ENCODE measurements at places on chromosomes 7 and 10. TPM values are rescaled to one million over a fixed set of nuclear protein-coding genes. Genes with fewer than 3 reads are reported as not detected.

CLDN4 gene
- total RNA-seq, result 0.72 TPM

NUTM2E gene
- total RNA-seq, result 0.23 TPM

- DNase-seq, result no peak
- no peaks in the 10 kb centered on the region for H3K27me3 ChIP-seq
- H3K4me3 ChIP-seq, result no peak overlapping the region
- no peaks in the 10 kb centered on the region for H3K4me1 ChIP-seq
These were observed 109.7 kb downstream of the PCDH15 start for GRCh38 chr10:54691331-54691730.

DNA sequence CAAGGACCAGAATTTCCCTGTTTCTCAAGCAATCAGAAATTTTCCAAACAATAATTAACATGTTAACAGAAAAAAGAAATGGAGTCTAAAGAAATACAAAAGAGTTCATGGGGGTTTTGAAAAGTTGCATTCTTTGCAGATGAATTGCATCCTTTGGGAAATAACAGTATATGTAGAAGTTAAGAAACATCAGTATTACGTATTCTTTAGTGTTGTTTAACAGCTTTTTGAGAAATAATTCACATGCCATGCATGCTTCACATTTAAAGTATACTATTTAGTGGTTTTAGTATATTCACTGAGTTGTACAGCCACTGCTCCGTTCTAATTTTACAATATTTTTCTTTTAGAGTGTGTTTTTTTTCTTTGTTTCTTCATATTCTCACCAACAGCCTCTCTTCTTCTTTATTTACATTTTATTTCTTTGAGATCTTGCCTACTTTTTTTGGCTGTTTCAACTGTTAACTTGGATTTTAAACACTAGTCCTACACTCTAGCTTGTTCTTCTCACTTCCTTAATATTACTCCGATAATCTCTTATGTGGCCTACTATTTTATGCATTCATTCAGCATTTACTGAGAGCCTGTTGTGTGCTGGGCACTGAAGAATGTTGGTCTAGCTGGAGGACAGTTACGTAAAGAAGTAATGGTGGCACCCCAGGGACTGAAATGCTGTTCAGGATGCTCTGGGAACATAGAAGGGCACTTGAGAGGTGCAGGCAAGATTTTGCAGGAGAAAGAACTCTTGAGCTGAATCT lies 330.1 kb downstream of the EXOC4 start:
- H3K27ac ChIP-seq, result no peak overlapping the region
- H3K4me1 ChIP-seq, result peaks cover 4% of the 10 kb centered on the region
- H3K4me3 ChIP-seq, result no peak overlapping the region
- peaks cover 9% of the 10 kb centered on the region for H3K36me3 ChIP-seq
- H3K27me3 ChIP-seq, result no peaks in the 10 kb centered on the region

DNA sequence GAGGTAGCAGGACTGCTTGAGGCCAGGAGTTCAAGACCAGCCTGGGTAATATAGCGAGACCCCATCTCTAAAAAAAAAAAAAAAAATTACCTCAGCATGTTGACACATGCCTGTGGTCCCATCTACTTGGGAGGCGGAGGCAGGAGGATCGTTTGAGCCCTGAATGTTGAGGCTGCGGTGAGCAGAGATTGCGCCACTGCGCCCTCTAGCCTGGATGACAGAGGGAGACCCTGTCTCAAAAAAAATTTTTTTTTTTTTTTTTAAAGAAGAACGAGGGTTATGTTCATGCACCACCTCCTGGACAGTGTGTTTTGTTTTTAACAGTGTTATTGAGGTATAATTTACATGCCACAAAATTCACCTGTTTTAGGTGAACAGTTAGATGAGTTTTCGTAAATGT lies 51.1 kb upstream of the SEPHS1 start:
- no peaks in the 10 kb centered on the region for H3K36me3 ChIP-seq
- peaks cover 11% of the 10 kb centered on the region for H3K27me3 ChIP-seq
